HTR-8/SVneo (cell line): ENCODE measurements at places on chromosomes 2 and 18.

DNA sequence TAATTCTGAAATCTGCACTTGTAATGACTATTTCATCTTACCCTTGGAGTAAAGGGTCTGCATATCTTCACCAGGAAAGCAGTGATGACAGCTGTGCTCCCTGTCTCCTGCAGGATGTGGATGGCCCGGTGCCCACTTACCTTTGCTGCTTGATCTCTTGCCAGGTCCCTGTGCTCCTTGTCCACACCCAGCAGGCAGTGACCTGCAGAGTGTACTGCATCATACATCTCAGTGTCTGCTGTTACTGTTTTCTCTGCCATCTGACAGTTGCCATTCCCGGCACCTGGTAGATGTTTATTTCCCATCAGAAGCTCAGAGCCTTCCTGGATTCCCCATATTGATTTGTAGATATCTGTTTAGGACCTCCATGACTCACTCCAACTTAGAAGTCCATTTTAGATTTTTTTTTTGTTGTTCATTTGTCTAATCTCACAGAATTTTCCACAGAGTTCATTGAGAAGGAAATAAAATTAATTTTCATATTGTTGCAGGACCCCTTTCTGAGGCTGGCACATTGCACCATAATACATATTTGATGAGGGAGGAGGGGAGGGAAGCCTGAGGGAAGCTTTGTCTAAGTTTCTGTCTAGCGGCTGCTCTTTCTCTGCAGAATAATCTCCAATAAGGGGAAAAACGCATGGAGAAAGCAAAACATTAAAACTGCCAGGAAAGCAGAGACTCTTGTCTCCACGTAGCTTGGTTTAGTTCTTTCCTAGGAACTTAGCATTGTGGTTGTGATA is 697.5 kb upstream of the RAB6C start:
- no peak for DNase-seq

DNA sequence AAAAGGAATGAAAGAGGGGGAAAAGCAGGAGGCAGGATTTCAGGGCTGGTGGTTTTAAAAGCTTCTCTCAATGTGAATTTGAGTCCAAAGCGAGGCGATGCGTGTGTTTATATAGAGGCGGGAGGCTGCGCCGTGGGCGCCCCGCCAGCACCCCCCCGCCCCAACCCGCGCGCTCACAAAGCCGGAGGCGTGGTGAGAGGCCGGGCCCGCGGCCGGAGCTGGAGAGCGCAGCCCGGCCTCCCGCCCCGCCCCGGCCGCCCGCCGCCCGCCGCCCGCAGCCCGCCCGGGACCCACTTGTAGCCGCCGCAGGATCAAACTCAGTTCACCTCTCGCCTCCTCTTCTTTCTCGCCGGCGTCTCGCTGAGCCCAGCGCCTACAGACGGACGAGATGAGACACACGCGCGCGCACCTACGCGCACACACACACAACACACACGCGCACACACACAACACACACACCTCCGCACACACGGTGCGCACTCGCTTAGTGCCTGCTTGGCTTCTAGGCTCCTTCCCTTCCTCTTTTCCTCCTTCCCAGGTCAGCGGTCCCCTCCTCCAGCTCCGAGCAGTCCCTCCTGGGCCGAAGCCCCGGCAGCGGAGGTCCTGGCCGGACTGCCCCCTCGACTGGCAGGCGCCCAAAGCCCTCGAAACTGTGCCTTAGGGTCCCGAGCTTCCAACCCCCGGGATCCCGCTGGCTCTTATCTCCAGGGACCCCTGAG is 1.3 kb upstream of the CYP26B1 start:
- DNase-seq = no peak

GRCh38 chr18:72075040-72075439 is 469.1 kb downstream of the CBLN2 start:
- DNase-seq = no peak

DNA sequence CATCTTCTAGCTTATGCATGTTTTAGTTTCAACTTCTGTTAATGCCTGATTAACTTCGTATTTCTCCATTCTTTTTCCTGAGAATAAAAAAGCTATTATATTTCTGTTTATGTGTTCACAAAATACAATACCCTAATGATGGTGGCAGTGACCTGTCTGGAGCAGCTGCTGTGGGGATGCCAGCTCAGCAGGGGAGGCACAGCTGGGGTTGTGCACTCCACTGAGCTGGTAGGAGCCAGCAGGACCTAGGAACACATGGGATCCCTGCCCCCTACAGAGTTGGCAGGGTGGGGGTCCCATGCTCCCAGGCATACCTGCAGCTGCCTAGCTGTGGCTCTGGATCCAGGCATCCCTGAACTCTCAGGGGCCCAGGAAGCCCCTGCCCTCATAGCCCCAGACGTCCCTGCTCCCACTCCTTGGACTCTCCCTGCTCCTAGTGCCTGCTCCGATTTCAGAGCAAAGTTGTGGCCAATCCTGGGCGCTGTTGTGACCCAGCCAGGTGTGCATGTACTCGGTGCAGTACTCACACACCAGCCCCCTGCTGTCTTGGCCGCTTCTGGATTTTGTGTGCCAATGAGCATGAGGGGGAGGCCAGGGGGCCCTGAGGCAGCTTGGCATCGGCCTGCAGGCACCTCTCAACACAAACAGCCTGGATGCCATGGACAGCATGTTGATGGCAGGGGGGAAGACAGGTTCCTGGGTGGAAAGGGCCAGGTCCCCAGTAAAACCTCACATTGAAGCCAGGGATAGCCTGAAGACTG is 546.0 kb downstream of the ZNF804A start:
- DNase-seq = no peak

DNA sequence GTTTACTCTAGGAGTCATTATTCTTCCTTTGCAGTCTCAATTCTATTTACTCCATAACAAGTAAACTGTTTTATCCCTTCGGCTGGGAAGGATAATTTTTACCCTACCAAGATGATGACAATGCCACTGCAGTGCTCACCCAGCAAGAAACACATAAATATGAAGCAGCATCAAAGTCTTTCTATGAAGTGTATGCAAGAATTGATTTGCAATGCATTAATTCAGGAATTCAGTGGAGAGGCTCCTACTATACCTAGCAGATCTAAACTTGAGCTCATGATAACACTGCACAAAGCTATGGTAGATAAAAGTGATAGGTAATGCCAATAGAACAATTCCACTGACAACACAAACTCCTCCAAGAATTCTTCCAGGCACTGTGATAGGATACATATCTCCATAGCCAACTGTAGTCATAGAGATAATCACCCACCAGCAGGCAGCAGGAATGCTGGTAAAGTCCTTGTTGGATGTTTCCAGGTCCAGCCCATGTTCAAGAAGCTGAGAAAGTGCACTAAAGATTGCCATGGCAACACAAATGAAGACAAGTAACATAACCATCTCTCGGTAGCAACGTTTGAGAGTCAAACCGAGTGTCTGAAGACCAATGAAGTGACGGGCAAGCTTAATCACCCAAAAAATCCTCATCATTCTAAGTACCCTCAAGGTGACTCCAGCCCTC is 49.9 kb downstream of the KCNG3 start:
- DNase-seq = no peak

- DNase-seq = no peak
Observed at GRCh38 chr2:161708350-161708975, 84.2 kb downstream of the SLC4A10 start.

- DNase-seq = no peak
Observed at GRCh38 chr2:7375901-7376300, 458.7 kb downstream of the RNF144A start.

- DNase-seq = no peak
Observed at GRCh38 chr2:47631306-47631705, 151.6 kb upstream of the MSH6 start.

- DNase-seq = no peak
Observed at GRCh38 chr2:54968561-54969218, 81.6 kb downstream of the RTN4 start.

- DNase-seq = no peak
Observed at GRCh38 chr2:238145851-238146250, 7.4 kb downstream of the KLHL30 start.

DNA sequence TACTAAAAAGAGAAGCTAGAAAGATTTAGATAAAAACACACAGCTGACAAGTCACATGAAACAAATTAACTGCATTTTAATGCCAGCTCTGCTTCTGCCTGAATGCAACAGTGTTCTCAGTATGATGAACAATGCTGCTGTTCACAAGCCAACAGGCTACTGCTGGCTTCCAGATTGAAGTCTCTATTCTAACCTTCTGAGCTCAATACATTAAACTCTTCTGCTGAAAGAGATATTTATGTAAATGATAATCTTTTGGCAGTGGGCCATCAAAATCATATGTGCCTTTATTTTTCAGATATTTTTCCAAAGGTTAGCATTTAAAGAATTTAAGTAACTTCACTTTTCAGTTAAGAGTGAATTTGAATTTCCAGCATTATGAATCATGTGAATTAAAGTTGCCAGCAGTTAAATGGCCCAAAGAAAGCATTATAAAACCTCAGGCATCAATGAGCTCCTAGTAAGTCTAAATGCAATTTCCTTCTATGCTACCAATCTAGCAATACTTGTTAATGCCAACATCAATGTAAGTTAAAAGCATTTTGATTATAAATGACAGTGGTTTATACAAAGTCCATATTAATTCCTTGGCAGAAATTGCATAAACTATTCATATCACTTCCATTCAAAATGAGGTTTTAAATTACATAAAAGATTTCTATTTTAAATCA is 72.4 kb downstream of the ID2 start:
- DNase-seq = no peak

GRCh38 chr18:34592961-34593382 is 117.1 kb upstream of the DTNA start:
- no peak for DNase-seq

DNA sequence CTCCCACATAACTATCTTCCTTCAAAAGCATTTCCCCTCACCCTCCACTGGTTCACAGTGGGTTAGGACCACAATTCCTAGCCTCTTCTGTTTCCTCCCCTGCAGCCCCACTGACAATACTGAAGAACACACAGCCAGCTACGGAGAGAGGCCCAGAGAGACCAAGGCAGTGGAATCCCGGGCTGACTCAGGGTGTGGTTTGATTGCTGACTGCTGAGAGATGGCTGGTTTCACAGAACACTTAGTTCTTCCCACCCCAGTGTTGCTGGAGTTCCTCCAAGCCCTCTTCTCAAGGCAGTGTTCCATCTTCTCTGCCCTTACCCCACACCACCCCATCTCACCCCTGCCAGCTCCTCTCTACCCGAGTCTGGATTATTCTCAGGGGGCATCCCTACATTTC is 43.3 kb upstream of the ZFP36L2 start:
- DNase-seq = no peak

- DNase-seq = no peak
Observed at GRCh38 chr2:190683802-190684201, 34.9 kb downstream of the NAB1 start.

DNA sequence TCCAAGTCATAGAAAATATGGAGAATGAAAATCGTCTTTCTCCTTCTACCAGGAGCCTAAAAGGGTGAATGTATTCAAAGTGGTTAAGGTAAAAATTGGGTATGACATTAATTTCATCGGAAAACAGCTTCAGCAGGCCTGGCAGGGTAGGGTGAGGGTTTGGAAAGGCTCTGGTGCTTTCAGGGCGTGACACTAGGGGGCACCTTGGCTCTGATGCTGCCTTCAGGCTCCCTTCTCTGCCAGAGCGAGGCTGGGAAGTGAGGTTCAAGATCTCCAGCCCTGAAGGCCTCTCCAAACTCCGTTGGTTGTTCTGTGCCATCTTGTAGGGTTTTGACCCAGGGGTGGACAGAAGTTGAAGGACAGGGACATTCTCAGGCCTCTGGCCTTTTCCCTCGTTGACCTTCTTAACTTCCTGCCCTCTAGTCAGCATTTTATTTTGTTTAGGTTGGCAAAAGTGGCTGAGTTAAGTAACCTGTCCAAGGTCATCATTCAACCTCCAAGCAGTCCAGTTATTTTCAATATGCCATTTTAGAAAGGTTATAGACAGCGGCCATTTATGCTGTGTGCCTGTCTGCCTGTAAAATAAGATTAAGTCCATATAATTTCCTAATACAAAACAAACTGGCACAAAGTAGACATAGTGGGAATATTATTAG is 40.3 kb downstream of the EML6 start:
- no peak for DNase-seq

DNA sequence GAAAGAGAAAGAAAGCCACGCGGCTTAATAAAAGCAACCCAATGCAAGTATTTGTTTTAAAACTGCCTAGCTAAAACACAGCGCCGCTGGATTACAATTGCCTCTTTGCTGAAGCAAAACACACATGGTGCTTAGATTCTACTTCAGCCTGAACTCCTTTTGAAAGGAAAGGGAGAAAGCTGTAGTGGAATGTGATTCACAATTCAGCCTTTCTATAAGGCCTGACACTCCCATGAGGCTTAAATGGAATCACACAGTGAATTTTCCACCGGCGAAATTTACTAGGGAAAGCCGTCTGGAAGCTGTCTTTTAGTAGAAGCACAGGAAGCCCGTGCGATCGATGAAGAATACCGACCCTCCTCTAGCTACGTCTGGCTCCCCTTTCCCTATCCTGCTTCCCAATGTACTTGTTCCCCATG is 348.0 kb downstream of the DLGAP1 start:
- DNase-seq = no peak

DNA sequence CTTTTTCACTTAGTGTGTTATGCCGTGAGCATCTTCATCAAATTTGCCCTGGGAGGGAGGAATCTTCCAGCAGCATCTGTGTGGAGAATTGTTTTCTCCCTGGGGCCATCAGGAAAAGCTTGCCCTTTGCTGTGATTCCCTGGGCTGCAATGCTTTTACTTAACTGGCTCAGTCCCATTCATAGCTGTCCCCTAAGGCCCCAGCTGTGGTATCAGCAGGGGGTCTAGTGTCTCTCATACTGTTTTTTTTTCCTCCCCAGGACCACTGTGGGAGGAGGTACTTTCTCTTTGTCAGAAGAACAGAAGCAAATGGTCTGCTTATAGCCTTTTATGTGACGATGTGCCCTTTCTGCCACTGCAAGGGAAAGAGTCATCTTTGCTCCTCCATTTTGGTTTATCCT is 176.8 kb upstream of the CELF4 start:
- DNase-seq = no peak

- DNase-seq = no peak
Observed at GRCh38 chr2:191601060-191601459, 76.9 kb upstream of the NABP1 start.

- DNase-seq = no peak
Observed at GRCh38 chr2:80068038-80068731, 236.4 kb downstream of the LRRTM1 start.

DNA sequence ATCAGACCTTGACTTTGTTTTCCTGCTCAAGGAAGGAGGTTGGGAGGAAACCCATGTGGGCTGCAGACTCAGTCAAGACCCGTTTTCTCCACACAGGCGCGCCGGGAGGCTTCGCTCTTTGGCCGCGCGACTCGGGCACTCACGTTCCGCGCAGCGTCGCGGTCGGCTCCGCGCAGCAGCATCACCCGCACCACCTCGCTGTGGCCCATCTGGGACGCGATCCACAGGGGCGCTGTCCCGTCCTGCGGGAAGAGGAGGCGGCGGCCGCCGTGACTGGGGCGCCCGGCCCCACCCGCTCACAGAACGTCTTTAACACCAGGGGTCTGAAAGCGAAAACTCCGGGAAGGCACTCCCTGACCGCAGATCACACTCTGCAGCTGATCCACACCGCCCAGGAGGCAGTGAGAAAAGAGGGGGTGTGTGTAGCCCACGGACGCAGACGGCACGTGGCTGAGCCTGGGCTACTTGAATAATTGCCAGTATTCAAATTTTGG is 33.1 kb upstream of the NPC1 start:
- DNase-seq = no peak
